ENCODE measurements at places on chromosomes 3 and 15.
A peak's percentile ranks its signal among the peaks of the same experiment; 100 is the strongest.

- no peak for DNase-seq
Measured at GRCh38 chr3:143831994-143832393, 16.3 kb downstream of the SLC9A9 start.

- DNase-seq, result peak; percentile 7
Measured at GRCh38 chr3:67357610-67358458, 296.6 kb downstream of the SUCLG2 start.

- DNase-seq, result no peak
Measured at GRCh38 chr3:149560001-149560400, 85.5 kb downstream of the TM4SF4 start.

GRCh38 chr3:116267116-116267515, 178.2 kb downstream of the LSAMP start:
- no peak for DNase-seq

DNA sequence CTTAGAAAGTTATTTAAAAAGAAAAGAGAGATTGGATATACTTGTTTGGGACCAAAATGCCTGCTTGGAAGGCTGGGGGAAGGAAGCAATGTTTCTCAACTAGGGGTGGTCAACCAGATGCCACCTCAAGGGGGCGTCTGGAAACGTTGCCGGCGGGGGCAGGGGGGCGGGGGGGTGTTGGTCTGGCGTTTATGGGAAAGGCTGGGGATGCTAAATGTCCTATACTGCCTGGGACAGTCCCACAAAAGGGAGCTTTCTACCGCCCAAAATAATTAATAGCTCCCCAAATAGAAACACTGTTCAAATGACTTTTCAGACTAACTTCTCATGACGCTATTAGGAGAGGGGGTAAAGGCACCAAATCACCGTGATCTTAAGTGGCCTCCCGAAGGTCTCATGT, 2.2 kb downstream of the POLG start:
- DNase-seq, result no peak

- DNase-seq, result no peak
Measured at GRCh38 chr15:54820811-54821210, 375.9 kb downstream of the RSL24D1 start.

DNA sequence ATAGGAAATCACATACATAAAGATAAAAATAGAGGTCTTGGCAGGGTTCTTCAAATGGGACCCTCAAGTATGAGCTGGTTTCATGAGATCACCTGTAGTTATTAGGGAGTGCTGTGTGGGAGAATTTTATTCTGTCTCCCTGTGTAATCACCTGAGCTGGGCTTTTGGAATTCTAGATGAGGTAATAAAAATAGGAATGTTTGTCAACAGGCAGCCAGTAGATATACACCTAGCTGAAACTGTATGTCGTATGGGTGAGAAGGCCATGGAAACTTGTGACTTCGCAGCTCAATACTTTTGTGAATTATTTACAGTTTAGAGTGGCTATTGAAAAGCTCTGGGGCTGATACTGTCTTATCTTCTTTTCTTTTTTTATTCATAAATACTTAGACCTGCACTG, 40.5 kb upstream of the PLCL2 start:
- no peak for DNase-seq

DNA sequence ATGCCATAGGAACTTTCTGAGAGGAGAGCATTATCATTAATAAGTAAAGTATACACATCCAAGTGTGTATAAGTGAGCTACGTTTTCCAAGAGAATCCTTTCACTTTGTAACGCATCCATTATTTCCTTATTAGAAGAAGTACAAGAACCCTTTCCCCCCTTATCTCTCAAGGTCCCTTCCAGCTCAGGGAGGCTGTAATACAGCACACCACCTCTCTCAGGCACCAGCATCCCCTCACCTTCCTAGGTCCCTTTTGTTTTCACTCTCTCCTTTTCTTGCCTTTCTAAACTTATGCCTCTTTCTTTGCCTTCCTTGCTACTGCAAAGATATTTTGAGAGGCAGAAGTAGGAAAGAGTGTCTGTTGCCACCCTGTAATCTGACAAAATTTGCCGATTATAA, 446.0 kb downstream of the GRM7 start:
- no peak for DNase-seq

DNA sequence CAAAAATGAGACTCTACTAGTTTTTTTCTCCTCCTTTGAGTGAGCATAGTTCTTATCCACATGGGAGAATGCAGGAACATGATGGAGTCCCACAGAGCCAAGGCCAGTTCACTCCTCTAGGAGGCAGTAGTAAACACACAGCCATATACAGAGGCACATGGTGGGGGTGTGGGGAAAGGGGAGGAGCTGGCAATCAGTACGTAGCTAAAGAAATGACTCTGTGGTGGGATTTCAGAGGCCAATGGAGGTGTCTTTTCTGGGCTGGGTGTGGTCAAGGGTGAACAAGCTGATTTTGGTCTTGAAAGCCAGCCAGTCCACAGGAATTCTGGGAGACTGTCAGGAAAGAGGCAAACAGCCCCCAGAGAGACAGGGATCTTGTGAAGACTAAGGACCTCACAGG, 6.6 kb upstream of the RAB11A start:
- DNase-seq, result peak; percentile 37

DNA sequence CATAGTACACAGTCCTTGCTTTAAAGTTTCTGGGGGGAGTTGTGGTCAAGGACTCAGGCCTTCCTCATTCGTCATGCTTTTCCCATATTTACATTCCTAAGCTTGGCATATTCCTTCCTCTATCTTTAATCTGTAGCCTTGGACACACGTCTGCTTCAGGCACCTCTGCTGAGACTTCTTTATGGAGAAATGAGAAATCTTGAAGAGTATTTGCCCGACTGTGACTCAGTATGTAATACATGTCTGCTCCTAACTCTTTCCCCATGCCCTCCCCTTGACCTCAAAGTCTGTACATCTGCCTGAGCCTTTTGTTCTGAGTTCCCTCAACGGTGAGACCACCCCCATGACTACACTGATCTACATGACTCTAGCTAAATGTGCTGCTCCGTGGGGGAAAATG, 246.1 kb downstream of the SI start:
- DNase-seq, result no peak

GRCh38 chr3:106399761-106400160, 530.9 kb upstream of the CBLB start:
- no peak for DNase-seq

- DNase-seq, result peak; percentile 52
Measured at GRCh38 chr3:39147711-39148434, 5.5 kb downstream of the CSRNP1 start.

DNA sequence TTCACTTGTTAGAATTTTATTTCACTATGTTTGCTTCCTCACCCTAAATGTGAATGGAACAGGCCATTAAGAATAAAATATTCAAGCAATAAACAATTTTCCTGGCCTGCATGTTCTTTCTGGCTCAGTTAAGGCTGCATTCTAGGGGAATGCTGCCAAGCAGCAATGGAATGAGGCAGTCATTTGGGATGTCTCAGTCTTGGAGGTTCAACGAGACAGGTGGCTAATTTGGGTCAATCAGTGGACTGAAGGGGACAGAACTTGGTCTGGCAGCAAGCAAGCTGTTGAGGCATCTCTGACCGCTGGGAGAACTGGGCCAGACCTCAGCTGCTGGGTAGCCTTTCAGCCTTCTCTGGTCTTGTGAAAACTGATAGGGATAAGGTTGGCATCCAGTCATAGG, 241.6 kb downstream of the NLGN1 start:
- DNase-seq, result no peak

- DNase-seq, result no peak
Measured at GRCh38 chr15:33654860-33655259, 313.4 kb upstream of the CHRM5 start.

DNA sequence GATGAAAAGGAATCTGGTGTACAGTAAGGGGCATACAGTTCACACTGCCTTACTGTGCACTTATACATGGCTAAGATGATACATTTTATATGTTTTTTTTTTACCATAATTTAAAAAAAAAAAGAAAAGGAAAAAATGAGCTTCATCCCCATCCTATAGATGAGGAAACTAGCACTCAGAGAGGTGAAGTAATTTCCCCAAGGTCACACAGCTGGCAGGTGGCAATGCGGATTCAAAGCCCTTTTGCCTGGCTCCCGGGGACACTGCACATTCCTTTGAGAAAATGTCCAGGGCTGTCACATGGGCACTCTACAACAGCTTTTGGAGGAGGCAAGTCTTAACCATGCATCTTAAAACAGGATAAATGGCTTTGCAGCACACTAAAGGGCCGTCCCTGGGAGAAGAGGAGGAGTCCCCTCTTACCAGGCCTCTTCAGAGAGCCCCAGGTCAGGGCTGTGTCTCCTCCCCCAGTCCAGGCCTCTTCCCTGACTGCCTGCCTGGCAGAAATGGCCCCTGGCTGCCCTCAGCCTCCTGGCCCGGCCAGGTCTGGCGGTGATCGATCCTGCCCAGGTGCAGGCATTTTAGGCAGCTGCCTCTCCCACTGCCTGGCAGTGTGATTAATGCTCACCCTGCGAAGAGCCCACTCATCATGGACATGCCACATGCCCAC, 95.1 kb upstream of the LINGO1 start:
- no peak for DNase-seq

DNA sequence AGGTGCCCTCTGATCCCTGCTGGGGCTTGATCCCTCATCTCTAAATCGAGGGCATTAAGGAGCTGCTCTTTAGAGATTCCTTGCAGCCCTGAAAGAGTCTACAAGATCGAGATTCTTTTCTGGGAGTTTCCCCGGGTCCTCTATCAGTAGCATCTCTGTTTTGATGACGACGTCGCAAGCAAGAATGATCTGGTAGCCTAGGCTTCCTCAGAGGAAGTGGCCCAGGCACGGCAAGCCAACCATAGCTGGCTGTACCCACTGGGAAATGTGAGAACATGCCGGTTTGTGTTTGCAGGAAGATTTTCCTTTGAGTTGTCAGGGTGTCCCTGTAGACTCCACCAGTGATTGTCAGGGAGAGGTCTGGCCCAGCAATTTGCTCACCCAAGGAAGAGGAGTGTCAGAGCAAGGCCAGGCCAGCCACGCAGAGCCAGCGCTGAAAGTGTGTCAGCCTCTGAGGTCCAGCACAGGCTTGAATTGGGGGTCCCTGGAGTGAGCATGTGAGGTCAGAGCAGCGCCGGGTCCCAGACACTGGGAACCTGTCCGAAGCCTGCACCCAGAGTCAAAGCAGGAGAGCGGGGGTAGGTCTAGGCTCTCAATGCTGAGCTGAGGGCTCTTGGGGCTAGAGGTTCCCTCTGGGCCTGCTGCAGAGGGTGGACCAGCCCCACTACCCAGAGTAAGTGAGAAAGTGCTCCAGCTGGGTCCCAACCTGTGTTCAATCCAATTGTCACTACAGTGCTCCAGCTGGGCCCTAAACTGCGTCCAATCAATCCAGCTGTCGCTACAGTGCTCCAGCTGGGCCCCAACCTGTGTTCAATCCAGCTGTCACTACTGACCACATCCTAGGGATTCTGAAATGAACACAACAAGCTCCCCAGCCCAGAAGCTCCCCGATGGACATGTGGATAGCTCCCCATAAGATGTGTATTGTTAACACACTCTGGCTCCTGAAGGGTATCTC, 95.7 kb downstream of the CHDH start:
- no peak for DNase-seq

GRCh38 chr3:119613872-119614271, 16.2 kb downstream of the PLA1A start:
- DNase-seq, result no peak

- no peak for DNase-seq
Measured at GRCh38 chr15:28107111-28107903, 8.2 kb upstream of the OCA2 start.

GRCh38 chr3:152205097-152205593, 63.6 kb upstream of the MBNL1 start:
- DNase-seq, result peak; percentile 99

GRCh38 chr3:14430706-14431451, 28.5 kb downstream of the SLC6A6 start:
- no peak for DNase-seq

GRCh38 chr3:151878465-151878864, 5.0 kb downstream of the SUCNR1 start:
- DNase-seq, result no peak

DNA sequence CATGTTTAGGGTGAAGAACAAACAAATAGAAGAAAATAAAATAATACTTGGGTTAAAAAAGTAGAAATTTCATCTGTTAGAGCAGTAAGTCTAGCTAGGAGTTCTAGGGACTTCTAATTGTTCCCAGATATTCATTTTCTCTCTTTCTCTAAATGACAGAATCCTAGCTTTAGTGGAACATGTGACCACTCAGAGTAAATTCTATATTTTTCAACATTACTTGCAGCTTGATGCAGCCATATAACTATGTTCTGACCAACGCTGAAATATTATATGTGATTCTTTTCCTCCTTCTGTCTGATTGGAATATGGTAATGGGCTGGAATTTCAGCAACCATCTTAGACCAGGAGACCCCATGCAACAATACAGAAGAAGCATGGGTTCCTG, 8.1 kb downstream of the PTX3 start:
- DNase-seq, result no peak

DNA sequence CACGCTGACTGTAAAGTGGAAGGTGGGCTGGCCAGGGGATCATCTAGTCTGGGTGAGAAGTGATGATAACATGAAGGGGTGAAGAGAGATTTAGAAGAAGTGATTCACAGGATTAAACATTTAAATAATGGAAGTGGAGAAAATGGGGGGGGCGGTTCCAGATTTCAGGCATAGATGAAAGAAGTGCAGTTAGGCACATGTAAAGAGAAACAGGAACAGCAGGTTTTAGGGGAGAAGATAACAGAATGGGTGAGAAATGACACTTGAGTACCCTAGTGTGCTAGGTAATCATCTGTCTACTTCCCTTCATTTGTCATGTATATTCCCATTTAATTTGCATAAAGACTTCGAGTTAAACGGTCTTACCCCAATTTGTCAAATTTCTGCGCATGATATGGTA, 15.3 kb downstream of the B3GNT5 start:
- no peak for DNase-seq

DNA sequence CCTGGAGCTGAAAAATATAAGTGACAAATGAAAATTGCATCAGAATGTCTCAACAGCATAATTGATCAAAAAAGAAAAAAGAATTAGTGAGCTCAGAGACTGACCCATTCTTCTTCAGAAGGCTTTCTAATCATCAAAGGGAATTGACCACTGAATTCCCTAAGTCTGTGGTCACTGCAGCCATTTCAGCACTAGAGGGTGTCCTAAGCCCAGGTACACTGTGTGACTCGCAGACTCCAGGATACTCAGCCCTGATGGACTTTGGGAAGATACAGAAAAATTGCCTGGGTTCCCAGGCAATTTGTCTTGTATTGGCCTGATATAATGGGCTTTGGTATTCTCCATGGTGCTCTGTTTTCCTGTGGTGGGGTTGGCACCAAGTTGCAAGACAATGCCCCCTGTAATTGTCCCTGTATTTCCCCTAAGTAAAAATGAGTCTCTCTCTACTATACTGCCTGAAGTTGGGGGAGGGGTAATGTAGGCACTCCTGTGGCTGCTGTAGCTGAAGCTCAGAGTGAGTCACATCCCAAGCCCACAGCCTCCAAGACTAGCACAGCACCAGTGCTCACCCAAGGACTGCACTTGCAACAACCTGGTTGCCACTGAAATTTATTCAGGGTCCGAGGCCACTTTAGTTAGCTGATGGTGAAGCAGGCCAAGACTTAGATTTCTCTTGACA, 256.0 kb upstream of the STAC start:
- DNase-seq, result peak; percentile 3

All from AML-193 (cell line).